Activated naive CD8-positive, alpha-beta T cell treated with anti-CD3 and anti-CD28 coated beads for 36 hours (primary cell): ENCODE measurements at places on chromosomes 5 and 9. TPM values are rescaled to one million over a fixed set of nuclear protein-coding genes. Genes with fewer than 3 reads are reported as not detected.

DNLZ gene
- total RNA-seq = 26.2 TPM

SPINK13 gene
- total RNA-seq = not detected

PLPP7 gene
- 0.42 TPM for total RNA-seq

GPR21 gene
- total RNA-seq = 0.42 TPM

MCIDAS gene
- total RNA-seq = 0.32 TPM

SMIM3 gene
- total RNA-seq = 10.4 TPM

C1QTNF2 gene
- total RNA-seq = not detected

OR1J2 gene
- 0.23 TPM for total RNA-seq

KCNIP1 gene
- total RNA-seq = not detected

CDK7 gene
- 42.5 TPM for total RNA-seq

TMOD1 gene
- 1.2 TPM for total RNA-seq

SWI5 gene
- 16.9 TPM for total RNA-seq

IL5 gene
- total RNA-seq = not detected

KCNV2 gene
- not detected for total RNA-seq

FBP2 gene
- not detected for total RNA-seq

MARCOL gene
- not detected for total RNA-seq

FOXD4 gene
- total RNA-seq = not detected
